ENCODE measurements at places on chromosomes 5 and 9.

DNA sequence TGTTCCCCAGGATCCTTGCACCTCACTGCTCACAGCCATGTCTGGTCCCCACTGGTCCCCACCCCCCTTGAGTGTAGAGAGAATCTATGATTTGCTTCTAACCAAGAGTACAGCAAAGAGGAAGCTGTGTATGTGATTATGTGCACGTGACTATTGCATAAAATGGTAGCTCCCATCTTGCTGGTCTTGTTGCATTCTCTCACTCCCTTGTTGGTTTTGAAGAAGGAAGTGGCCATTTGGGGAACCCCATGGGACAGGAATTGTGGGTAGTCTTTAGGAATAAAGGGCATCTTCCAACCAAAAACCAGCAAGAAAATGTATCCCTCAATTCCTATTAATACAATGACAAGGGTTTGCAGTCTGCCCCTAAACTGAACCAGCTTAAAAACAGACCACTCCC, 5.2 kb upstream of the FCN2 start:
- peak; percentile 17 for DNase-seq

- no peak for DNase-seq
Observed at GRCh38 chr5:144742361-144742760, 571.7 kb downstream of the KCTD16 start.

DNA sequence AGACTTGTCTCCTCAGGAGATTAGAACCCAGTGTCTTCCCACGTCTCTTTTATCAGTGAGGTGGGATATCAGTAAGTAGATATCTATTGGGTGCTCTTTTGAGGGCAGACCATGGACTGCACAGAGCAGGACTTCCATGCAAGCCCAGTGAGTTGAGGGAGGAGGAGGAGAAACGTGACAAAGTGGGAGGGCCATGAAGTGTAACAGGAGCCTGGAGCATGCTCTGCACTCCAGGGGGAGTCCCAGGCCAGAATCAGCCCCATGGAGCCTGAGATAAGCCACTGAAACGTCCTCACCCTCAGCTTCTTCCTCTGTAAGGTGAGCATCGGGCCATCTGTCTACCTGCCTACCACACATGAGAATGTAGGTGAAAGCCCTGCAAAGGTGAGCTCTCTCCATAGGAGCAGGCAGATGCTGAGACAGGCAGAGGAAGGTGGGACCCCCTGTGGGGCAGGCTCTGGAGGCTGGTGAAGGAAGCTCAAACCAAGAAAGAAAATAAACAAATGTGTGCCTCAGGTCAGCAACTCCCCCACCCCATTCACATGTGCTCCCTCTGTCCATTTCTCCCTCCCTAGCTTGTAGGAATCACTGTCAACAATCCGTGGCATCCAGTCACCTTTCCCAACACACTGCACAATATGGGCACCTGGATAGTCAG, 87.4 kb downstream of the NRG2 start:
- no peak for DNase-seq

DNA sequence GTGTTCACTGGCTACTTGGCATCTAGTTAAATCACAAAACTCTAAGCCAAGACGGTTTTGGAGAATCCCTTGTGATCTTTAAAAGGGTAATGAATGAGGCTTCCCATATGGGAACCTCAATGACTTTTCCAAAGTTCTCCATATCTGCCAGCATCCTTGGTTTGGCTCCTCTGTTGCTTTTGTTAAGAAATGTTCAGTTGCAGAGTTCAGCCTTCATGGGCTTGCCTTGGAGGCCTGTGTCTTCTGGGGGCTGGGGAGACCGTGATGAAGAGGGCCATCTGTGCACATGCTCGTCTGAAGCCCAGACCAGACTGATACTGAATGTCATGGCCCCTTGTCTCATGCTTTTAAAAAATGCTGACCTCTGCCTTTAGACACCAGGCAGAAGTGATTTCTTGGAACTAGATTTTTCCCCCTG, 84.3 kb downstream of the RAI14 start:
- no peak for DNase-seq

DNA sequence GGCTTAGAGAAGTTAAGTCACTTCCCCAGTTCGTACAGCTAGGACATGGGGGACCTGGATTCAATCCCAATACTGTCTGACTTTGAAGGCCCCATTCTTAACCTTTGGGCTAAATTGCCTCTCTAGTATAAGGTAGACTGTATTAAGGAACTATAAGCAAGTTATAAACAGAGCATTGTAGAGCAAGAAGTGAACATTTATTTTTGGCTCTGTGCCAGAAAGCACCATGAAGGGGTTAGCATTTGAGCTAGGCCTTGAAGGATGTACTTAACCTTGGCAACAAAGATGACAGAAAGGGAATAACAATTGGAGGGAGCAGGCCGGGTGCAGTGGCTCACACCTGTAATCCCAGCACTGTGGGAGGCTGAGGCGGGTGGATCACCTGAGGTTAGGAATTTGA, 32.8 kb downstream of the GALNT10 start:
- no peak for DNase-seq

DNA sequence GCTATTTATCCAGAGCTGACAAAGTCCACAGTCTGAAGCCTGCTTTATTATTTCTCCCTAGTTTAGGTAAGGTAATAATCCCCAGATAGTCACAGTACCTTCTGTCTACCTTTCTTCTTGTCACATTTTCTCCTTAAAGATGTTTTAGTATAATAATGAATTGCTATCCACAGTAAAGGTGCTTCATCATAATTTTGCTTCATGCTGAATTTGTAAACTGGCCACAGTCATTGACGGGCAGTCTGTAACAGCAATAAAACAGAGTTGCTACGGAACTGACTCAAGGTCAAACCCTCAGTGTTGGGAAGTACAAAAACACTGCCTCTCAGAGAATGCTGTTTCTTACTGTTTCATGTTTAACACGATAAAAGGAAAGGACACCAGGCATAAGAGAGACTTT, 195.7 kb downstream of the ZNF608 start:
- no peak for DNase-seq

DNA sequence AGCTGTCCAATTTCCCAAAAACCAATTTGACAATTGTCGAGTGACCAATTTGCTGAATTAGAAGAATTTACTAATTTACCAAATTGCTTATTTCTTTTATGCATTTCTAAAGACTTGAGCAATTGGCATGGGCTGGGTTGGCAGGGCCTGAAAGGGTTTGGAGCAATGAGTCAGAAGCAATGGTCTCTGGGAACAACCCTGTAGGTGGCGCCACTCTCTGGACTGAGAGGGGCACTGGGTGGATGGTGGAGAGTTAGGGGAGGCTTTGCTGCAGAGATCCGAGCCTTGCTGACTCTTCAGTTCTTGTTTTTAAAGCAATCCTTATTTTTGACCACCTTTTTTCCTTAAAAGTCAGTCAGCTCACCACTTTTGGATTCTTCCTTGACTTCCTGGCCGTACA, 71.5 kb upstream of the RPS23 start:
- peak; percentile 70 for DNase-seq

DNA sequence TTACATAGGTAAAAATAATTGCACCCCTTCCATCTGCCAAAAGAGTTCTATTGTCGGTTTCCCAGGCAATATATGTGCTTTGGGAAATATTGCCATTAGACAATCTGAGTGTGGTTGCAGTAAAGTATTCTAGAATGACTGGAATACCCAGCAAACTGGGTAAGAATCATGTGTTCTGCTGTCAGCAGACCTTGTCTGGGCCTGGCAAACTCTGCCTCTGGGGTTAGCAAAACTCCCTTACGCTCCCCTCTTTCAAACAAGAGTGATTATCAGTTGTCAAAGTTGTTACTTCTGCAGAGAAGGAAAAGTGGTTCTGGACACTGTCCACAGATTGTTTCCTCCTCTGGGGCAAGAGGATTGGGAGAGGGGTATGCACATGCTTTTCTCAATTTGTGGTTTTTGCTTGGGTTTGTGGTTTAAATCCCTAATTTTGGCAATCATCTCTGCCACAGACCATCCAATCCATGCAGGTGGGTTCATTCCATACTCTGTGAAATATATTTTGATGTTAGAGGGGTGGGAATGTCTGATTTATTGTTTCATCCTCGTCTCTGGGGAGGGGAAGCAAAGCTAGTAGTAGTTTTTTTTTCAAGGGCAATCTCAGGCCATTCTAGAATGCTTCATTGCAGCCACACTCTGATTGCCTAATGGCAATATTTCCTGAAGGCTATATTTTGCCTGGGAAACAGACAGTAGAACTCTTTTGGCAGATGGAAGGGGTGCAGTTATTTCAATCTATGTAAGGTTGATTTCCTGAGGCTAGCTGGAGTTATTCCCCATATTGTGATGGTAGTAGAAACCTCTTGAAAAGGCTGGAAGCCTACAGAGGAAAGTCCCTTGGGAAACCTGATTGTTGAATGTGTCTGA, 24.0 kb upstream of the TNFSF15 start:
- DNase-seq = no peak

GRCh38 chr9:135474915-135475314, 4.7 kb upstream of the PPP1R26 start:
- peak; percentile 72 for DNase-seq

DNA sequence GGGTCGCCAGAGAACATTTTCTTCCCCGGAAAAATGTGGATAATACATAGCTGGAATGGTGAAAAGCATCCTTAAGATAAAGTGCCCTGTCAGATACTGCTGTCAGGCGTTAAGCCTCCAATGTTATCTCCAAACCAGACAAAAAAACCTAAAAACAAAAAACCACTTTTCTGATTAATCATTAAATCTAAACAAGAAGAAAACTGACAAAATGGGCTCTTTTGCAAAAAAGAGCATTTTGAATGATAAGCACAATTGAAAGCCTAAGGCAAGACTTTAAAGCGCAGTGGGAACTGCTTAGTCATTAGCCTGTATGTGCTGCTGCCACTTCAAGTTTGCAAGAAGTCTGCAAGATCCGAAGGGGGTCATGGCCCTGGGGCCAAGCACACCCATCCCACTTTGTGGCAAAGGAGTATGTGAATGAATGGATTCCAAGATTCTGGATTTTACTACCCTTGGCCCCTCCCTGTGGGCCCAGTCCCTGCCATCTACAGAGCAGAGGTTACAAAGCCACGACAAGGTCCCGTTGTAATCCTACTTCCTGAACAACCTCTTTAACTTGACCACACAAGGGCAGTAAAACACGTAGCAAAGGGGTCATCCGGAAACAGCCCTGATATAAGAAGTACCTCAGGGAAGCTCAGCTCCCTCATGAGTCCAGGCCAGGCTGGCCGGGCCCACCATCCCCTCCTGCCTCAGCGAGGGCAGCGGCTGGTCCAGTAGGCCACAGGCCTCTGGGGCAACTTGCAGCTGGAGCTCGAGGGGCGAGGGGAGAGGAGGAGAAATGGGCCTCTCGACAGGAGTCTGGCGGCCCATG, 29.7 kb downstream of the SHB start:
- peak; percentile 98 for DNase-seq

DNA sequence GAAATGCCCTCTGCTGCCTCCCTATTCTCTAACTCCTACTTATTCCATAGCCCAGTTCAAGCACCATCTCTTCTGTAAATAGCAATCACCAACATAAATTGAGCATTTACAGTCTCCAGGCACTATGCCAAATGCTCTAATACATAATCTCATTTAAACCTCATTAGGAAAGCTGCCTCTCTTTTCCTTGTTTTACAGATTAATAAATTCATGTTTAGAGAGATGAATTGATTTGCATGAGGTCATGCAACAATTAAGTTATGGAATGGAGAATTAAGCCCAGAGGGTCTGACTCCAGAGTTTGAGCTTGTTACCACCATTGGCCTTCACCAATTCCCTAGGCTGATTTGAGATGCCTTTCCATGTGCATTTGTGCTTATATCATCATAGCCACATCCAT, 23.4 kb upstream of the RFX3 start:
- DNase-seq = no peak

- DNase-seq = peak; percentile 74
Observed at GRCh38 chr5:59188419-59189225, 605.7 kb downstream of the RAB3C start.

GRCh38 chr5:1127959-1128785, 16.3 kb upstream of the SLC12A7 start:
- DNase-seq = peak; percentile 70

- no peak for DNase-seq
Observed at GRCh38 chr5:63121471-63121870, 542.9 kb downstream of the LRRC70 start.

GRCh38 chr9:134358026-134358661, 31.9 kb downstream of the RXRA start:
- DNase-seq = no peak

- no peak for DNase-seq
Observed at GRCh38 chr9:136399176-136400037, 563 bp downstream of the SNAPC4 start.

DNA sequence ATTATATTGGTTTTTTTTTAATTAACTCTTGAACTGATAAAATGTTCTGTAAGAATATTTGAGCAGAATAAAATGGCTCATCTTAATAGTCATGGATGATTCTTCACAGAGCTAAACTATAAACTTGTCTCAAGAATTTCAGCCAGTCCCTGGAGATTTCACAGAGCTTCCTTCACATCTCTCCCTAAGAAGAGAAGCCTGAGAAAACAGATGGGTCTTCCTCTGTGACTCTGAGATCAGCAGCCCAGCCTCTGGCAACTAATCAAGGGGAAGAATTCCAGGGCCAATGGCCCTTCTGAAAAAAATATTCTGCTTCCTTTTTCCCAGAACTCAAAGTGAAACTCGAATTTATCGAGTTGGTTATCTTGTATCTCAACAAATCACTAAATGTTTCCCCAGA, 122.2 kb upstream of the ITGA1 start:
- DNase-seq = no peak

GRCh38 chr5:1291611-1292080, 3.2 kb downstream of the TERT start:
- DNase-seq = peak; percentile 48

DNA sequence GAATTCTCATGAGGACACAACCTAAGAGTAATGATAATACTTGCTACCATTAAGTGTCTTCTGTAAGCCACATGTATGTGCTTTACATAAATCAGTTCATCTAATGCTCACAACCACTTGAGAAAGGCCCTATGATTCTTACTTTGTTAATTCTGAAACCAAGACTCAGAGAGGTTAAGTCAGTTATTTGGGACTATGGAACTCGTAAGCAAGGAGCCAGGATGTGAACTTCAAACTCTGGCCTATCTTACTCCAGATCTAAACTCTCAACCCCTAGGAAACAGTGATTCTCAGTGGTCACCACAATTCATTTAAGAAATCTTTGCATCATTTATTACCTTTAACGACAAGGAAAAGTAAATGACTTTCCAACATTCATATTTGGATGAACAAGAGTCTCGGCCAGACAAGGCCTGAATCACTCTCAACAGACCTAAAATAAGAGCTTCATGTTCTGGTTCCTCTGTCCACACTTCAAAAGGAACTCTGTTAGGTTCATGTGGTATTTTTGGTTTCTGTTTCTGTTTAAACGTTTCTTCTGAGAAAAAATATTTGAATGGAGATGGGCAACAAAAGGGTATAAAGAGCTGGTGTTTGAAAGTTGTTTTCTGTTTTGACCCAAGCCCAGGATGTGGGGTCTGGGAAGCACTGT, 104.8 kb downstream of the LPAR1 start:
- no peak for DNase-seq
